ENCODE measurements at places on chromosomes 6 and 20. TPM values are rescaled to one million over a fixed set of nuclear protein-coding genes. Genes with fewer than 3 reads are reported as not detected.

DNA sequence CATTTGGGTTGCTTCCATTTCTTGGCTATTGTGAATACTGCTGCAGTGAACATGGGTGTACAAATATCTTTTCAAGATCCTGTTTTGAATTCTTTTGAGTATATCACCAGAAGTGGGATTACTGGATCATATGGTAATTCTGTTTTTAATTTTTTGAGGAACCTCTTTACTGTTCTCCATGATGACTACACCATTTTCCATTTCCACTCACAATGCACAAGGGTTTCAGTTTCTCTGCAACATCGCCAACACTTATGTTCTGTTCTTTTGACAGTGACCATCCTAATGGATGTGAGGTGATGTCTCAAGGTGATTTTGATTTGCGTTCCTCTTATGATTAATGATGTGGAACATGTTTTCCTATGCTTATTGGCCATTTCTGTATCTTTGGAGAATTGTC is 214.4 kb upstream of the ZFP64 start:
- peaks cover 30% of the 10 kb centered on the region for H3K4me1 ChIP-seq
- H3K4me3 ChIP-seq = no peak overlapping the region
- no peak for DNase-seq
- no peak overlapping the region for H3K27ac ChIP-seq
- H3K27me3 ChIP-seq = no peaks in the 10 kb centered on the region
- no peaks in the 10 kb centered on the region for H3K36me3 ChIP-seq

- H3K4me3 ChIP-seq = no peak overlapping the region
- peaks cover 13% of the 10 kb centered on the region for H3K4me1 ChIP-seq
- no peaks in the 10 kb centered on the region for H3K27me3 ChIP-seq
- peak overlapping the region; percentile 79 for H3K27ac ChIP-seq
These were observed 63.7 kb upstream of the CD2AP start for GRCh38 chr6:47413752-47414422.

Gene IRAK1BP1
- total RNA-seq = 7.8 TPM

Gene IL17F
- not detected for total RNA-seq

DNA sequence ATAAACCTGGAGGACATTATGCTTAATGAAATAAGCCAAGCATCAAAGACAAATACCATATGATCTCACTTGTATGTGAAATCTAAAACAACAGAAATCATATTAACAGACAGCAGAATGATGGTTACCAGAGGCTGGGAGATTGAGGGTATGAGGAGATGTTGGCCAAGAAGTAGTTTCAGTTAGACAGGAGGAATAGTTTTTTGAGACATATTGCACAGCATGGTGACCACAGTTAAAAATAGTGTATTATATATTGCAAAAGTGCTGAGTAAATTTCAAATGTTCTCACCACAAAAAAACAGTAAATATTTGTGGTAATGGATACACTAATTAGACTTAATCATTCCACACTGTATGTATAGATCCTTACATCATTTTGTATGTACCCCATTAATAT is 1.8 kb downstream of the GABRR1 start:
- no peak for DNase-seq
- no peak overlapping the region for H3K4me3 ChIP-seq
- no peaks in the 10 kb centered on the region for H3K36me3 ChIP-seq
- peaks cover 7% of the 10 kb centered on the region for H3K4me1 ChIP-seq
- no peak overlapping the region for H3K27ac ChIP-seq

DNA sequence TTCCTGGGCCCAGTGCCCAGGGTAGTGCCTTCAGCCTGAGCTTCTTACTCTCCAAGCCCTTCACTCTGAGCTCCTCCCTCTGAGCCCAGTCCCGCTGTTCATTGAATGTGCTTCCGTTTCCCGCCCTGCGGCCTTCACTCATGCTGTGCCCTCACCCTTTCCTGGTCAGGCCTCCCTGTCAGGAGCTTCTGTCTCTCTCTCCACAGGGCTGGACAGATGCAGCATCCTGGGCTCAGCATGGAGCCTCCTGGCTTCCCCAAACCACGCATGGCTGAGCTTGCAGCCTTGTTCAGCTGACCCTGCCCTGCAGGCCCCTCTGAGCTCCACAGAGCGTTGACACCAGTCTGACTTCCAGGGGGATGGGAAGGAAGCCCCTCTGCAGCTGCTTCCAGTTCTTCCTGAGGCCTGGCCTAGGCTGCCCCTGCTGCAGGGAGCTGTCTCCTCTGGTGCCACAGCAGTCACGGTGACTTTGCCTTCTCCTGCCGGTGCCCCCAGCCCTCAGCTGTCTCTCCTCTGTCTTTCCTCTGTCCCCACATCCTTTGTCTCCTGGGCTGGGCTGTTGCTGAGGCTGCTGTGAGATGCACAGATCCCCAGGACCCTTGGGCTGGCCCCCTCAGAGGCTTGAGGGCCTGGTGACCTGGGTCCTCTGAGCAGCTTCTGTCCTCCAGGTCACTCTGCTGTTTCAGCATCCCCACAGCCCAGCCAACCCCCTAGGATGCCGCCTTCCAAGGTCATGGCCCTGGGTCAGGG is 7.9 kb upstream of the MYT1 start:
- H3K27me3 ChIP-seq = peaks cover 19% of the 10 kb centered on the region
- no peaks in the 10 kb centered on the region for H3K36me3 ChIP-seq

Gene PSORS1C2
- total RNA-seq = not detected

All from neural crest cell (in vitro differentiated cells).